HFFc6 (cell line): ENCODE measurements at places on chromosomes 13 and 19. TPM values are rescaled to one million over a fixed set of nuclear protein-coding genes. Genes with fewer than 3 reads are reported as not detected.

The ZNF497 gene
- 0.21 and 0.28 TPM in 2 replicates for total RNA-seq

The CEBPA gene
- 0.12 to 0.17 TPM (median 0.14 TPM) in 3 replicates for total RNA-seq

The CRB3 gene
- not detected in 3 replicates for total RNA-seq

The PLD3 gene
- 142 to 211 TPM (median 186 TPM) in 3 replicates for total RNA-seq

The GPR4 gene
- 3.2 to 13.6 TPM (median 4.5 TPM) in 3 replicates for total RNA-seq

The TMEM59L gene
- 2.4 and 2.7 TPM in 2 replicates for total RNA-seq

DNA sequence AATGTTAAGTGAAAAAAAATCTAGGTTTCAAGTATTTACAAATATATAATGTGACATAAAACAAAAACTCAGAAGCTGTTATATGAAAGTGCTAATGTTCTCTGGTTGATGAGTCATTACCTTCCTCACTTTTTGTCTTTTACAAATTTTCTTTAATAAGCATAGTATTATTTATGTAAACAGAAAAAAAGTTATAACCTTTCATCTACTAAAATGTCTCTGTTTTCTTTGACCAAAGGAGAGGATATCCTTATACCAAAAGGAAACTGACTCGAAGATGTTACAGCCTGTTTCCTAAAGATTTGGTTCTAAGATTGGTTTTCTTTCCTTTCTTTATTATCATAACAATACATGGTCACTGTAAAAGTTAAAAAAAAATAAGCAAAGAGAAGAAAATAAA is 38.0 kb downstream of the RCBTB2 start:
- DNase-seq = no peak

DNA sequence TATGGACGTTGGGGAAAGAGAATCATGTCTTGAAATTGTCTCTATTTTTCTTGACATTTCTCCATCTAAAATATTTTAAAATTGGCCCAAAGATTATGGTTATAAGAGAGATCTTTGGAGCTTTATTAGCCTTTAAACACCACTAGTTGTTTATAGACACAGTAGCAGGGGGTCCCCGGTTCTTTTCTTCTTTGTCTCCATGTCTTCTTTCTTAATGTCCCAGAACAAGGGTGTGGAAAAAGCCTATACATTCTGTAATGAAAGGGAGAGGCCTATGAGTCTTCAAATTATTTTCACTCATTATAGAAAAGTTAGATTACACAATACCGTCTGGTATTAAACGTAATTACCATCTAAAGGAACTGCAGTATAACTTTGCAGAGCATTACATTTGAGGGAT is 300.0 kb downstream of the NALCN start:
- DNase-seq = no peak

DNA sequence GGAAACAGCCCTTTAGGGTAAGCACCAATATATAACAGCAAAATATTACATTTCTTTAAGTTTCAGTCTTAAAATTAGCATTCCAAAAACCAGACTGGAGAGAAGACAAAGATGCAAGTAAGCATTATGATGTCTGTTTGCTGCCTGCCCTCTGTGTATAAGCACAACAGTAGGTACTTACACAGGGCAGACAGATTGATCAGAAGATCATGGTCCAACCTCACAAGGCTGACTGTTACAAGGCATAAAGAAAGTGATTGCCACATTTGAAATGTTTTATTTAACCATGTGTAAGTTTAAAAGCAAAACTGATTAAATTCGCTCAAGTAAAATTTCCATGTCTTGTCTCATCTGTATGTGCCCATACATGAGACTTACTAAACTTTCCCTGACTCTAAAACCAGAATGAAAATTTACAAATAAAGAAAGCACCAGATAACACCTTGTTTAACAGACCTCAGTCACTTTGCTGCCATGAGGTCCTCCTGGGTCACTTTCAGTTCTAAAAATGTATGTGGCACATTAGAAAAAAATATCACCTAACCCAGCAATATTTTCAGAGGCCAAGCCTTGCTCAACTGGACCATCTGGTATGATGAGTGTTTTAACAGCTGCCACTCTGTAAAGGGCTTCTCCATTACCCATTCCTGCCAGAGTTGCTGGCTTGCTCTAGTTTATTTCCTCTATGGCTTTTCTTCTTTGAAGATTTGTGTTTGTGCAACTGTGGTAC is 297.0 kb downstream of the RBM26 start:
- no peak for DNase-seq

DNA sequence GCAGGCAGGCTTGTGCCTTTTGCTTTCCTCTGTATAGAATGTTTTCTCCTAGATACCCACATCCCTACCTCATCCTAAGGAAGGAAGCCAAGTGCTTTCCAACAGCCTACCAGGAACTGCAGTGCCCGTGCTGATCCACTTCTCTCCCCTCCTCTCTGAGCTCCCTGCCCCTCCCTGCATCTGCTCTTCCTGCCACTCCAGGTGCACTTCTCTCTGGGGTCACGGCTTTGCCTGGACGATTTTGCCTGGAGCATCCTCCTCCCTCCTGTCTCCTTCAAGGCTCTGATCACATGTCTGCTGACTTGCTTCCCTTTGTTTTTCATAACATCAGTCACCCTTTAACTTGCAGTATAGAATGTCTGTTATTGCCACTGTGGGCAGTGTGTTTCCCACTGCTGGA is 34.7 kb upstream of the IRS2 start:
- DNase-seq = no peak
